Left lobe of liver (tissue), 2 donors: ENCODE measurements at places on chromosomes 1 and 21. TPM values are rescaled to one million over a fixed set of nuclear protein-coding genes. Genes with fewer than 3 reads are reported as not detected.

DNA sequence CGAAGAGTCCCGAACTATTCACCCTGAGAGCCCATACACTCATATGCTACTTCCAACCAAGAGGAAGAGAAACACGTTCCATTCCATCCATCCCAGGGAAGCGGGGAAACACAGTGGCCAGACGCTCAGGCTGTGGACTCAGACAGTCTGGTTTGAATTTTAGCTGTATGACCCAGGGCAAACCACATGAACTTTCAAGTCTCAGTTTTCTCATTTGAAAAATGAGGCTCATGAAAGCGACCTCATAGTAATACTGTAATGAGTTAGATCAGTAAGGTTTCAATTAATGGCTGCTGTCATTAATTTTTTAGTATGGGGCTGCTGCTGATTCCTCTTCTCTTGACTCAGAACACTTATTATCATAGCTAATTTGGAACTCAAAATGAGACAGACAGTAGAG, 1.5 kb downstream of the FCRL4 start:
- no peak for DNase-seq

DNA sequence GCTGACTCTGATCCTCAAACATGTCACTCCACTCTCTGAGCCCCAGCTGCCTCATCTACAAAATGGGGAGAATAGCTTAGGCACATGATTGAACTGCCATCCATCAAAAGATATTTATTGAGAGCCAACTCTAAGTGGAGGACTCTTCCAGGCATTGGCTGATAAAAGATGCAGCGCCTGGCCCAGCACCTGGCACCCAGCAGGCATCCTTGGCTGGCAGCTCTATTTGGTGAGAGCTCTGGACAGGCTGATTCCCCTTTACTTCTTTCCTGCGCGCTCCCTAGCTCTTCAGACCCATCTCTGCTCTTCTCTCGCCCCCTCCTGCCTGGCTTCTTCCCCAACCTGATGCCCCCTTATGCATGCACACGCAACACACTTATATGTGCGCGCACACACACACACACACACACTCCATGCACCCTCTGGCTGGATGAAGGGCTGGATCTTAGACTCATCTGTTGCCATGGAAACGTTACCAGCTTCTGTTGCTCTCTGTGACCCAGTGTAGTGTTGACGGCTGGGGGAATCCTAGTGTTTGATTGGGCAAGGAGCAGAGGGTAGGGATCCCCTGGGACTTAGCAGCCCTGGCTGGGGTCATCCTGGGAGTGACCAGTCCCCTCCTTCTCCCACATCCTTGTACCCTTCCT, 49.3 kb downstream of the VWA5B1 start:
- DNase-seq: no peak

- DNase-seq: no peak
Measured at GRCh38 chr1:11337580-11338073, 64.6 kb downstream of the UBIAD1 start.

OR6P1 gene
- total RNA-seq: not detected

- DNase-seq: no peak
Measured at GRCh38 chr21:34933609-34934335, 115.3 kb downstream of the RUNX1 start.

DNA sequence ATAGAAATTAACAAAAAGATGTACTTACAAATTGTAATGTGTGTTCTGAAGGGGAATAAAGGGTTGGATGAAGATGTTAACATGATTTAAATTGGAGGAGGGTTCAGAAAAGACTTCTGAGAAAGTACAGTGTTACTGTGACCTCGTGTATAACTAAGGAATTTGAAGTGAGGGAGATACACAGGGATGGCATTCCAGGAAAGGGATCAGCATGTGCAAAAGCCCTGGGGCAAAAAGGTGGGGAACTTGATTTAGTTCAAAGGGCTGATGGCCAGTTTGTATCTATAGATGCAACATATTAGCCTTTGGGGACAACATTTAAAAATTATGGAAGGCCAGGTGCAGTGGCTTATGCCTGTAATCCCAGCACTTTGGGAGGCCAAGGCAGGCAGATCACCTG, 33.3 kb upstream of the DEGS1 start:
- DNase-seq: no peak
